ENCODE measurements at places on chromosomes 5 and 9. TPM values are rescaled to one million over a fixed set of nuclear protein-coding genes. Genes with fewer than 3 reads are reported as not detected.
A peak's percentile ranks its signal among the peaks of the same experiment; 100 is the strongest.

GRCh38 chr9:133113163-133113948 is 7.7 kb downstream of the RALGDS start:
- ATAC-seq, result peak; percentile 2

DNA sequence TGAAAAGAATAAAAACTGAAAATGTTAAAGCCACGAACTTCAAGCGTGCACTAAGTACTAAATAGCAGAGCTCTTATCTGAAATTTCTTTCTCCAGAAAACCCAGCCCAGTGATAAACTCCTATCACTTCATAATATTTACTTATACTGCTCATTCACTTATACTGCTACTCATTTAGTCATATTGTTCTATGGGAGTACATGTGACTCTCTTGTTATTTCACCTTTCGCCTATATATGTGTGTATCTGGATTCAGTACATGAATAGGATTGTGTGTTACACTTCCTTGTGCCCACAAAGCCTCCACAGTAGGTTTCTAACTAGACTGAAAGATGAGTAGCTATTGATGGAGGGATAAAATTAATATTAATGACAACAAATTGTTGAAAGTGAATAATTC is 526.8 kb upstream of the GRAMD2B start:
- ATAC-seq, result no peak

- ATAC-seq, result no peak
These were observed 315.0 kb downstream of the FER start for GRCh38 chr5:109062664-109063063.

DNA sequence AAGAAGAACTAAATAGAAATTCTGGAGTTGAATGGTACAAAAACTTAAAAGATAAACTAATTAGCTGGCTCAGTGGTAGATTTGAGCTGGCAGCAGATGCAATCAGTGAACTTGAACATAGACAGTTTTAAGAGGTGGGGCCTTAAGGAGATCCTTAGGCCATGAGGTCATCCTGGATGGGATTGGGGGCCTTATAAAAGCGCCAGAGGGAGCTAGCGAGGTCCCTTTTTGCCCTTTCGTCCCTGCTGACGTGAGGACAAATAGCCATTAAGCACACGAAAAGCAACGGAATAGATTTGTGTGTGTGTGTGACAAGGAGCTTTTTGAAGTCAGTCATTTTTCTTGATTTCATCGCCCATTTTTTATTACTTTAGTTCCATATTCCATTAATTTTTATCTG is 83.3 kb downstream of the ZNF354C start:
- ATAC-seq, result no peak

DNA sequence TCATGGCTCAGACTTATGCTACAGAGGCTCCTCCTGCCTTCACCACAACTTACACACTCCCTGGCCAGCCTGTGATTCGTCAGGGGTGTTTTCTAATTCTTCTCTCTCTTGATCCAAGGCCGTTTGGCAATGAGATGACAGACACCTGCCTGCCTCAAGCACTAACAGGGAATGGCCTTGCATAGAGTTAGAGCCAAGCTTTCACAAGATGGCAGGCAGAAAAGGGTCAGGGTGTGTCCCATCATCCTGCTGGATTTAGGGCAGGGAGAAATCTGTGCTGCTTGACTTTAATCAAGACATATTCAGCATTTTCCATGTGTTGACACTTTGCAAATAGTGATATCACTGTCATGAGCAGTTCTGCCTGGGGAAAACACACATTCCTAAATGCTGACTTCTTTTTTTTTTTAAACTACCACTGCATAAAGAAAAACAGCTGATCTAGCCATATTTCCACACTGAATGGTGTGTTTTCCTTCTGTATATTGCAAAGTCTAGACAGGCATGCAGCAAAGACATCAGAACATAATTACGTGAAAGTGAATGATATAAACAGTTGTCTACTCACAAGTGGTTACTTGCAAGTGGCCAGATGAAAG is 95.0 kb upstream of the SLC25A48 start:
- peak; percentile 94 for ATAC-seq

DNA sequence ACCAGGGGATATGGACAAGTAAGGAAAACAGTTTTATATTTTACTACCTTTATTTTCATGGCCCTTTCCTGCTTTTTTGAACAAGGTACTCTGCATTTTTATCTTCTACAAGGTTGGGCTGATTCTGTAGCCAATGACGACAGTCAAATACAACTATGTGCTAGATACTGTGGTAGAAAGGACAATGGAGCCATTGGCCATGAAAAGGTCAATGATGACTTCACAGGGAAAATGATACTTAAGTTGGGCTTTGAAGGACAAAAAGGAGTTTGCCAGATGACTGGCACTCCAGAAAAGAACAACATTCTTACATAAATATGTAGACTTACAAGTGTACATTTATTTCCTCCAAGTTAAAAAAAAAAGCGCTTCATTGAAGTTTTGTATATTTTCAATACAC is 663 bp downstream of the INSL6 start:
- no peak for ATAC-seq

GRCh38 chr5:106964132-106964531 is 706.6 kb downstream of the EFNA5 start:
- ATAC-seq, result peak; percentile 55

The NIPSNAP3A gene
- total RNA-seq, result 22.9 TPM

- ATAC-seq, result no peak
These were observed 103.5 kb upstream of the SIMC1 start for GRCh38 chr5:176134529-176135223.

The DBH gene
- not detected for total RNA-seq

GRCh38 chr9:19781240-19781639 is 7.6 kb downstream of the SLC24A2 start:
- no peak for ATAC-seq

- no peak for ATAC-seq
These were observed 4.8 kb downstream of the SUB1 start for GRCh38 chr5:32589942-32590869.

- no peak for ATAC-seq
These were observed 34.2 kb upstream of the FBN2 start for GRCh38 chr5:128572051-128572929.

The C5orf34 gene
- 1.2 TPM for total RNA-seq

GRCh38 chr5:72662305-72662704 is 154.2 kb upstream of the TNPO1 start:
- no peak for ATAC-seq

GRCh38 chr5:72390836-72391235 is 70.7 kb downstream of the PTCD2 start:
- peak; percentile 27 for ATAC-seq

DNA sequence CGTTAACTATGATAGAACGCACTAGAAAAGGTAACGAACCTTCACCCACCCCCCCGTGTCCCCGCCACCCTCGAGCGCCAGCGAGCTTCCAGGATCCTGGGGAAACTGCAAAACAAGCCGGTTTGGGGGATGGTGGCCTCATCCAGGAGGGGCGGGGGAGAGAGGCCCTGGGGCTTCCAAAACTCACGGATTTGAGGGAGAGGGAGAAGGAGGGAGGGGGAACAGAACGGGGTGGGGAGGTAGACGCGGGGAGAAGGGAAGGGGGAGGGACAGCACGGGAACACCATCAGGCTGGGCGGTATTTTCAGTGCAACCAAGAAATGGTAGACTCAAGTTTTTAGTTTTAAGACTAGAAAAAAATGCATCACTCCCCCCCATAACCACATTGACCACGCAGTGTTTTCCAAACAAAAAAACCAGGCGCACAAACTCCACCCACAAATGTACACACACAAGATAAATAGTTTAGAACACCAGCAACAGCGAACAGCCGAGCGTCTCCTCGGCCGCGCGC is 1.4 kb downstream of the NRARP start:
- ATAC-seq, result no peak

The BTNL9 gene
- total RNA-seq, result 2.5 TPM

The ERBIN gene
- 41.6 TPM for total RNA-seq

The ECSCR gene
- total RNA-seq, result 5.0 TPM

DNA sequence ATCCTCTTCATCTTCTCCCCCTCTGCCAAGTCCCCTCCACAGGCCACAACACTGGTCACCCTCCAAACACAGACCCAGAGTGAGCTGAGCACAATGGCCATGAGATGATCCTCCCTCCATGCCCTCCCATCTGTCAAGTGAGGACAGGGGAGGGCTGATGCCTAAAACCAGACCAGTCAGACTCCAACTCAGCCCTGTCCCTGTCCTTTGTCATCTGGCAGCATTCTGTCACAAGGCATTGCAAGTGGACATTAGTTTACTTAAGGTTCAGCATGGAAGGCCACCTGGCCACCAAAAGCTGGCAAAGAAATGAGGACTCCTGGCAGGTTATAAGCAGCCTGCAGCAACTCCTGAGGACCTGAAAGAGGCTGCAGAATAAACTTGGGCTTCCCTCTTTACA is 136.2 kb upstream of the SLC30A5 start:
- ATAC-seq, result no peak

- no peak for ATAC-seq
These were observed 77.3 kb upstream of the SREK1 start for GRCh38 chr5:66066826-66067225.

DNA sequence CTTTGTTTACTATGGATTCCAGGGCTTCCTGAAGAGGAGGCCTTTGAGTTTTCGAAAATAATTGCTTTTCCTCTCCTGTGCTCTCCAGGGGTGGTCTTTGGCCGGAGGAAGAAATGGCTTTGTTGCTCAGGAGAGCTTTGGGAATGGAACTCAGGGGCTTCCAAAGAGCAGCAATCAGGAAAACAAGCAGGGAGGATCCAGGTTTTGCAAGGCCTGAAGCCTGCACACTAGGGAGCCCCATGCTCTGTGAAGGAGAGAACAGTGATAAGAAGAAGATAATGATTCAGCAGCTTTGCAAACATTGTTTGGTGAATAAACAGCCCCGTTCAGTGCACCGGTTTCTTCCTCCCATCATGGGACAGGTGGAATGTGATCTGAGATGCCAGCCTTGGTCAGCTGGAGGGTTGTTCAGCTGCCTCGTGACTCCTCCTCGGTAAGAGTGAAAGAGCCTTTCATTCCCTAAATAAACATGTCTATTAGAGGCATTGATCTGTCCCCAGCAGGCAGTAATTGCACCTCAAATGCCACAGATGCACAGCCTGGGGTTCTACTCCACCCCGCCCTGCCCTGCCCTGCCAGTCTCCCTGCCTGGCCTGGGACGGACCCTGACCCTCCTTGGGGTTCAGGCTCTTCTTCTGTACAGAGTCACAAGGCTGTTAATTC is 11.5 kb upstream of the ALDH1B1 start:
- ATAC-seq, result no peak

DNA sequence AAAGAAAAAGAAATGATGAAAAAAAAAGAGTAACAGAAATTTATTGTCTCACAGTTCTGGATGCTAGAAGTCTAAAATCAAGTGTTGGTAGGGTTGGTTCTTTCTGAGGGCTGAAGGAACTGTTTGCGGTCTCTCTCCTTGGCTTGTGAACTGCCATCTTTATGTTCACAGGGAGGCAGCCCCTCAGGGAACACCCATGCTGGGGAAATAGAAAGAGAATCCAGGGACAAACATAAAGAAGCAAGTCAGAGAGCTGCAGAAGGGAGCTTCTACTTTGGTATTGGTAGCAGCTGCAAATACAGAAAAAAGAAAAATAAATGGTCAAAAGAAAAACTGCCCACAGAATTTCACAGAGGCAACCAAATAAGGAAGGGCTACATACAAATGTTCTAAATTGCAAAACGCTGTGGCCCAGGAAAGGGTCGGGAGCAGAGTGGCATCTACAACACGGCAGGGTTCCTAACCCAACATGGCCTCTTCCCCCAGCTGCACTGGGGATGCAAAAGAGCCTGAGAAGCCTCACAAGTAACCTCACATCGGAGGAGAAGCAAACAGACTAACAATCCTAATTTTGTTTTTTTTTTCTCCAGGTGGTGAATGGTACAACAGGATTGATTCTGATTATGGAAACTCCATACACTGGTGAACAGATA is 37.4 kb downstream of the ELOVL7 start:
- ATAC-seq, result no peak

DNA sequence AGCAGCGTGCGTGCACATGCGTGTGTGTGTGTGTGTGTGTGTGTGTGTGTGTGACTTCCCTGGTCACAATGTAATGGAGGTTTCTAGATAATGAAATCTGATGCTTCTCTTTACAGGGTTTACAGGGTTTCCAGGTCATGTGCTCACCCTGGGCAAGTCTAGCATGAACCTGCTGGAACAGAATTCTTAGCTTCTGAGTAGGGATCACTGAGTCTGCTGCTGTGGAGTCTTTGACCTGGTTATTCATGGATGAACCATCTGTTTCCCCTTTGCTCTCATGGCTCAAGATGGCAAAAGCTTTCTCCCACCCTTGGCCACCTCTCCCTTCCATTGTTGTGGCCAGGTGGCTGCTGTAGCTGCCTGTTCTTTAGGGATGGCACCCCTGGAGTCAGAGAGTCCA is 111.6 kb upstream of the SHB start:
- peak; percentile 20 for ATAC-seq

GRCh38 chr9:134064711-134065110 is 3.1 kb downstream of the BRD3 start:
- no peak for ATAC-seq

DNA sequence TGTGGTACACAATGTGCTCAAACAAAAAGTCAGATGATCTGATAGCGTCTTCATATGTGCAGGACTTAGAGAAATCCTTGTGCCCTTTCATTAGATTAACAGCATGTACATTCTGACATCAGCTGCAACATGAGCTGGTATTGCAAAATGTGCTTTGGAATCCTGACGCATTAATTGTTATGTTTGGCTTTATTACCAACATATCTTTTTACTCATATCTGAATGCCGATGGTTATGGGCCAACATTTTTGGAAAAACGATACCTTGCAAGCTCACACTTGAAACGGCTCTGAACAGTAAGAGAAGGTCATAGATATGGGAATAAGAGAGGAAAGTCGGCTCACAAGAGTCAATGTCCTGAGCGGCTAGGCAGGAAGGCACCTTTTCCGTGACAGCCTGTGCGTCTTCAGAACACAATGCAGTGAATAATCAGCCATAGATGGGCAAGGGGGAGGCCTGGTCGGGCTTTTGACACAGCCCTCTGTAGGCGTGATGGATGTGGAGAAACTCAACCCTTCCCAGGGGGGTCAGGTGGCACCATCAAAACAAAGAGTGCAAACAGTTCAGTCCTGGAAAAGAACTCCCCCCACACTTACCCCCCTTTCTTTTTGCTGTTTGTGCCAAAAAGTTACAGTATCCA is 36.4 kb upstream of the GAS1 start:
- peak; percentile 50 for ATAC-seq

DNA sequence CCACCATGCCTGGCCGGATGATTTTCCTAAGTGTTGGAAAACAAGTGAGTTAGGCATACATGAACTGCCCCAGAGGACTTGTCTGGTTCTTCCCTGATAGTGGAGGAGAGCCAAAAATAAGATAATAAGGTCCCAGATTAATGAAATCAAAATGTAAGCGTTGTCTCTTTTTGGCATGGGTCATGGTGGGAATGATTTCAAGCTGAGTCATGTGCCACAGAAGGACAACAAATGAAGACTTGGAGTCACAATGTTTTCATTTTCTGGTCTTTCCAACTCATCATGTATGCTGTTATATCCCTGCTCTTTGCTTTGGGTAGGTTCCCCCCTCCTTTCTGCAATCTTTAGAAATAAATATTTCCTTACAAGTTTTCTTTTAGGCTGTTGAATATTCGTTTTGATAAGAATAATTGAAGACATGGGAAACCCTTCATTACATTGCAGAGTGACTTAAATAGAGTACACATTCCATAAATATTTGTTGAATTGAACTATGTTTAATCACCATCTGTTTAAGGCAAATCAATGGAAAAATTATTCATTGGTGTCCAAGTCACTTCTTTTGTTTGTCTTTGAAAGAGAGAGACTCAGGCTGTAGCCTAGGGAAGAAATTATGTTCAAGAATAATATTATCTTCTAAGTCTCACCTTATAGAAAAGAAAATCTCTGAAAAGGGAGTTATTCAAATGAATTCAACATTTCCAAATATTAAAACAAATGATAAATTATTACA is 196.3 kb downstream of the CSNK1G3 start:
- ATAC-seq, result no peak

Measured in esophagus mucosa (tissue), 1 donor.